ENCODE measurements at places on chromosomes 2 and 18.

DNA sequence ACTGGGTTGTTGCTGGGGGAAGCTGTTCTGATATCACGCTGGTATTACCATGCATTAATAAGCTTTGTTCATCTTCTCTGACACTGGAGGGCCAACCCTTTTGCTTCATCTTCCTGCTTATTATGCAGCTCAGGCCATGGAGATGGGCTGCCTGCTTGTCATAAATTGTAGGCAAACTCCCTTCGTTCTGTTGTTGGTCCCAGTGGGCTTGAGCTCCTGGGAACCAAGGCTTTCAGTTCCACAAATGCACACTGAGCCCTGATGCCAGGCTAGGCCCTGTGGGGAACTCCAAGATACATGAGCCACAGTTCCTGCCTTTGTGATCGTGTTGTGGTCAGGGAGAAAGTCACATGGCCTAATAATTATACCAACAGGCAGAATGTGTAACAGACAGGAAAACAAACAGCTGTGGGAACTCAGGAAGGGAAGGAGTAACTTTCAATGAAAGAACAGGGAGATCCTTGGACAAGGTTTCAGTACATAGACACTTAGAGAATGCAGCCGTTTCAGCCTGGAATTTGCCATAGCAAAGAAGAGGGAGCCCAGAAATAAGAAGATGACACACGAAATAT is 49.0 kb upstream of the BCL2L11 start:
- no peak for DNase-seq

- DNase-seq, result no peak
Measured at GRCh38 chr2:127606625-127607398, 39.1 kb upstream of the GPR17 start.

DNA sequence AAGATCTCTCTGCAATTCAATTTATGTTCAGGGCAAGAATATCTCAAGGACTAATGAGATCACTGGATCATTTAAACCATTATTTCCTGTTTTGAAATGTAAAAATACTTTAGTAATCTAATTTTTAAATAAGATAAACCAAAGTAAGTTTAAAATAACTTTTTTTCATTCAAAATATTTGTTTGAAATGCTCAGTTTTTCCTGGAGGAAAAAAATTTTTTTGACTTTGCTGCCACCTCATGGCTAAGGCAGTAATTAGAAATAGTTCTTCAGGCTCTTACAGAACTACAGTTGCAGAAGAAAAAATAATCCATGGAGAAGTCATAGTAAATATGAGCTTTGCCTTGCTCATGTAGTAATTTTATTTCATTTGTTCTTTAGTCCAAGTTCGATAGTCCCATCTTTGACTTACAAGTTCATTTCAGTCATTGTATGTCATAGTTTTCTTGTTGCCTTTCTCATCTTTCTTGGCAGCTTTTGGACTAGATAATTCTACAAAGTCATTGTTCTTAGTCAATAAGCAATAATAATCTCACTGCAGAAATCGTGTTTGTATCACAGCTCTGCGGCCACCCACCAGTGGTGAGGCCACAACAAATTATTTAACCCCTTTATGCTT is 127.4 kb downstream of the DPP4 start:
- peak; percentile 14 for DNase-seq

DNA sequence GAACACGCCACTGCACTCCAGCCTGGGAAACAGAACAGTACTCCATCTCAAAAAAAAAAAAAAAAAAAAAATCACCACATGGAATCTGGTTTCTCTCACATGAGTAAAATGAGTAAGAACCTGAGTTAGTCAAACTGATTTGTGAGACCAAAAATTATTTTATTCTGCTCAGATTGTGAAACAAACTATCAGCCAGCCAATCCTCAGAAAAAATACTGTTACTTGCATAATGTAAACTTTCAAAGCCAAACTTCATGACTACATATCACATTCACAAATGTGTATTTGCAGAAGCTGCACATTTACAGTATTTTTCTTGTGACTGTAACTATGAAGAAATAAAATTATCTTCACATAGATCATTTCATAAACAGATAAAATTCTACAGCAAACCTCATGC is 23.2 kb downstream of the SUMO1 start:
- no peak for DNase-seq

DNA sequence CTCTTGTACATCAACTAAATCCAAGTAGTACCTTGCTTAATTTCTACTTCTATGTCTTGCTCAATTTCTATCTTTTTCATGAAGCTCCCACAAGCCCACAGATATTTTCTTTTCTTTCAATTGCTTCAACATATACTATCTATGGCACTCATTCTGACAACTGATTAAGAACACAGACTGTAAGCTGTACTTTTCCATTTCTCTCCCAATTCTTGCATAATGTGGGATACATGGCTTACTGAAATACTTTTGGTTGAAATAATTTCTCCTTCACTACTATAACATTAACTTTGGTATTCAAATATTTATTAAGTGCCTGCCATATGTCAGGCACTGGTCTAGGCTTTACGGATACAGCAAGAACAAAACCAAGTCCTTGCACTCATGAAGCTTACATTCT is 84.8 kb downstream of the GORASP2 start:
- no peak for DNase-seq

GRCh38 chr2:156189143-156189542 is 143.4 kb downstream of the NR4A2 start:
- no peak for DNase-seq

DNA sequence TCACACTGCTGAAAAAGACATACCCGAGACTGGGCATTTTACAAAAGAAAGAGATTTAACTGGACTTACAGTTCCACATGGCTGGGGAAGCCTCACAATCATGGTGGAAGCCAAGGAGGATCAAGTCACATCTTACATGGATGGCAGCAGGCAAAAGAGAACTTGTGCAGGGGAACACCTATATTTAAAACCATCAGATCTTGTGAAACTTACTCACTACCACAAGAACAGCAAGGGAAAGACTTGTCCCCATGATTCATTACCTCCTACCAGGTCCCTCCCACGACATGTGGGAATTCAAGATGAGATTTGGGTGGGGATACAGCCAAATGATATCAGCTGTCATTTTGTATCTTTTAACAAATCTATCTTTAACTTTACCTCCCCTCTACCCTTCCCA is 251.1 kb upstream of the RASGRP3 start:
- DNase-seq, result no peak

- no peak for DNase-seq
Measured at GRCh38 chr18:48711651-48712486, 173.0 kb downstream of the CTIF start.

- DNase-seq, result no peak
Measured at GRCh38 chr2:237691029-237691907, 63.9 kb downstream of the LRRFIP1 start.

- DNase-seq, result no peak
Measured at GRCh38 chr2:34153484-34153883, 554.4 kb upstream of the FAM98A start.

DNA sequence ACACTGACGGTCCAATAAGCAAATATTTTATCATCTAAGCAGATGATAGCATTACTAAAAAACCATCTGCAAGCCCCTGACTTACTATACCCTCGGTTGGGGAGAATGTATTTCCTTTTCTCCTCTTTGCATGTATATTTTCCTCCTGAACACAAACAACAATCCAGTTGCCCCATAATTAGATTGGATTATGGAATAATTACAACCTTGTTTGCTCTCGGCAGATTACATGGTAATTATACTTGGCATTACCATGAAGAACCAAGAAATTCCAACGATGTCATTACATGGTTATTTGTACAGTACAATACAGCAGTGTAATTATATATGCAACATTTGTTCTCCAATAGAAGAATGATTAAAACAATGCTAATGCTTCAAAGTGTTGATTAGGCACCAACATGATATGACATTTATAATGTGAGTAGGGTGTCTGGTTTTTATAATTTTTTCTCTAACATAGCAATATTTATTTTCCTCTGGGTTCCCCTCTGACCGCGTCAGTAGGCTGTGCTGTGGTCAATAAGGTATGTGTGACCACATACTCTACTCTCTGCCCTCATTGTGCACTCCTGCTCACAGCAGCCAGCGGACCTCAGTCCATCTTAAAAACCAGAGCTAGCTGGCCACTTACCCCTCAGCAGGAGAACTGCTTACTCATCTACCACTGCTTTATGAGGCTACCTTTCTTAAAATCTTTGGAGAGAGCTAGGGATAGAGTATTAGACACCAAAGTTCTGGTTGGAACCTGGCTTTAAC is 176.1 kb downstream of the INSIG2 start:
- DNase-seq, result no peak

GRCh38 chr2:29923110-29923721 is 1.8 kb upstream of the ALK start:
- DNase-seq, result peak; percentile 8

GRCh38 chr2:146632707-146633106 is 1212.1 kb upstream of the ACVR2A start:
- no peak for DNase-seq

- no peak for DNase-seq
Measured at GRCh38 chr2:17543131-17543660, 2.7 kb downstream of the VSNL1 start.

DNA sequence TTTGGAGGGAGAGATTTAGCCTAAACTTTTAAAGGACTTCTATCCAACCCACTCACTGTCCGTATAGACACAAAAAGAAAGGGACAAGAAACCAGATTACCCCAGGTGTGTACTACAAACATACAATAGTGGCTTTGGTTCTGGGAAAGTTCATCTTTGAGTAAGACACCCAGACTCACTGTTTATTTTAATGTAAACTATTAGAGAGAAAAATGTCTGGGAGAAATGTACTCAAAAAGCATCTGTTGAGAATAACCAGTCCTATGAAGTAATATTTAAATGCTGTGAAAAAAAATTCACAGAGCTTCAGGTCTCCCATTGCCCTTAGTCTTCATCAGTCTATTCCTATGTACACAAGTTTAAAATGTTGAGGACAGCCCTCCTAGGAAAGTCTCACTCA is 107.5 kb downstream of the SLC8A1 start:
- no peak for DNase-seq

DNA sequence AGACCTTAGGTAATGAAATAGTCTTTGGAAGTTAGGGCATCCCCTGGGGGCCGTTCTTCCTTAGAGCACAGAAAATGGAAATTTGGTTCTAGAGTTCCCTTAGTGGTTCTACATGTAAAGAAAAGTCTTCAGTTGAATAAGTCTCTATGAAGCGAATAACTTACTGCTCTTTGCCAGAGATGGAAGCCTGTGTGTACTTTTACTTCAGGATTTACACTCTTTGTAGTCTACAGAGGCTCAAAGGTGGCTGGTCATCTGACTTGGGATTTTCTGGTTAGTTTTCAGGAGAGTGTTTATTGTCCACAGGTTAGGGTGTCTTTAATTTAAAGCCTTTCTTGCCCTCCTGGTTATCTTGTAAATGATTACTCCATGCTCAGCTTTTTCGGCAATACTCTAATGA is 210.6 kb downstream of the ZNF521 start:
- DNase-seq, result no peak

- DNase-seq, result no peak
Measured at GRCh38 chr18:49632588-49632987, 70.7 kb downstream of the LIPG start.

DNA sequence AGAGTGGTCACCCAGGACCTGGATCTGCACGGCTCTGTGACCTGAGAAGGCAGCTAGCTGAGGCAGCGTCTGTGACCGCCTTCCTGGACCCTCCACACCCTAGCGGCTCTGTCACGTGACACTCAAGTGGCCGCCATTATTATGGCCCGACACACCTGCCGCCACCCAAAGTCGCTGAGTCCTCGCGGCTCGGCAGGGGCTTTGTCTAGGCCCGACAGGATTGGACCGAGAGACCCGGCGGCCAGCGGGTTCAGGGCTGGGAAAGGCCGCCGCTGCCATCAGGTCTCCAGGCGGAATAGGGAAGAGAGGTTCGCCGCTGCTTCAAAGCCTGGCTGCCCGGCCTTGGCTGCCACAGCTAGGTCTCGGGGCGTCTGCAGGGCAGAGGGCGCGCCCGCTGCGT is 1162.5 kb upstream of the LRRTM1 start:
- no peak for DNase-seq

DNA sequence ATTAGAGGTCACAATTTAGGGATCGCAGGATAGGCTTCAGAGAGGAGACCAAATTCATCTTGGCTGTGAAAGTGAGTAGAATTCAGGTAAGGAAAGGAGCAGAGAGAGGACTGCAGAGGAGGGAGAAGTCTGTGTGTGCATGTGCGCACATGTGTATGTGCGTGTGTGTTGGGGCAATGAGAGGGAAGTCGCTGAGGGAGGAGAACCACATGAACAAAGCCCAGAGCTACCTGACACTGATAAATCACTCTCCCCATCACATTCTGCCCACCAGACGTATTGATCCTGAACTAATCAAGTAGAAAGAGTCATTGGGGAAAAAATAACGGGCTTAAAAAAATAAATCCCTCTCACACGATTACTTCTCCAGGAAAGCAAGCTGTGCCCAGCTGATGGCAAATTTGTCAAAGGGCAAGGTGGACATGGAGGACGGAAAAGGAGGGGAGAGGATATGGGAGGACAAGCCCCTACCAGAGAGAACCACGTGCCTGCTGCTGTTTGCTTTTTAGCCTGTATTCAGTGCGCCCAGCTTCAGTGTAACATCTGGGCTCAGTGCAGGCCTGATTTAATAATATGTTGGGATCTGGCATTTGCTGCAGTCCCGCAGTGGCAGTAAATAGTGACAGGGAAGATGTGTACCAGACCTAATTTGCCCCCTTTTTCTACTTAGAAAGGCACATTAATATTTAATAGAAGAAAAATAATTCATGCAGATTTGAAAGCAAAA is 307.5 kb downstream of the C1D start:
- no peak for DNase-seq

GRCh38 chr18:57286949-57287348 is 65.4 kb upstream of the ST8SIA3 start:
- DNase-seq, result no peak

DNA sequence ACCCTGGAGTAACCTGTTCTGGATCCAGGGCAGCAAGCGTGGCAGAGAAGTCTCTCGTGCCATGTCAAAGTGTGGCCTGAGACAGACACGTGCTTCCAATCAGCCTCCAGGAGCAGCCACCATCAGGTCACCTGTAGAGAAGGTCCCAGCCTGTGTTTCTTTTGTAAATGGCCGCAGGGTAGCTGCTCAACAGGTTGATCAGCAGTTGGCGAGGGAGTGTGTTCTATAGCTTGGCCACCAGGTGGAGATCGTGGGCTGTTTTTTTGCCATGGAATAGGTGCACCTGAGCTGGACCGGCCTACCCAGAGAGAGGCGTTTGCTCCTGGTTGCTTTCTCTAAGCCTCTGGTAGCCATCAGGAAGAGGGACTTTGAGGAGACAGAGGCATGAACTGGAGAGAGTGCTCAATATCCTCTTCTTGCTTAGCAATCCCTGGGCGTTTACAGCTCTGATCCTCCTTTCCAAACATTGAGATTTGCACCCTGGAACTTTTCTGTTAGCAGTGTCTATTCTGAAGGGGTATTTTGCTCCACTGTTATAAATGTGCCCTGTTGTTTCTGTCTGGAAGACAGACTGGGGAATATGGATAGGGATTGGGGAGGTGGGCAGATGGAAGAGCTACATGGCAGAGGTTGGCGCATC is 34.2 kb upstream of the EN1 start:
- peak; percentile 59 for DNase-seq

- DNase-seq, result no peak
Measured at GRCh38 chr2:2638547-2639220, 307.6 kb upstream of the MYT1L start.

GRCh38 chr18:44871771-44872170 is 191.1 kb downstream of the SETBP1 start:
- DNase-seq, result no peak

- DNase-seq, result no peak
Measured at GRCh38 chr2:109415581-109416013, 198.2 kb downstream of the SEPTIN10 start.

All from CD4-positive, alpha-beta T cell treated with Interleukin-6 at 100 ng/mL for 8 hours (primary cell).